ENCODE measurements at places on chromosomes 4 and X.
A peak's percentile ranks its signal among the peaks of the same experiment; 100 is the strongest.

DNA sequence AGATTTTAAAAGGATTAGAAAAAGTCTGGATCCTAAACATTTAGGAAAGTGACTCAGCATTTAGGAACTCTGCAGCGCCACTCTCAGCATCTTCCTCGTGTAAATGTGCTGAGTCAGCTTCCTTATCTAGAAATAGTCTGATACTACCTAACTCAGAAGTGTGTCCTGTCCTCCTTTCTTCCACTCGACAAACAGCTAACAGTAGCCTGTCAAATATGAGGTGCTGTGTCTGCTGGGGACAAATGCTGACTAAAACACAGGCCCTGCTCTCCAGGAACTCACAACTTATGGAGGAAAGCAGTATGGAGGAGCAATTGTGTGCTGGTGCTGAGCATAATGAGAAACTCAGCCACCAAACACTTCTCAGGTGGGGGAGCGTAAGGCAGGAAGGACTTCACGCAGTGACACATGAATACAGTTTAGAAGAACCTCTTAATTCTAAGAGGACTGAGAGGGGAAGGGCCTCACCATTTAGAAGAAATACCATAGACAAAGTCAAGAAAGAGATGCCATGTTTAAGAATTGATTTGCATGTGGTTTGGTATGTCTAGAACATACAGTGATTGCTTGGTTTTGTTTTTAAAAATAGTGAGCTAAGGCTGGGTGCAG is 125.3 kb downstream of the SOWAHB start:
- DNase-seq = peak; percentile 66

DNA sequence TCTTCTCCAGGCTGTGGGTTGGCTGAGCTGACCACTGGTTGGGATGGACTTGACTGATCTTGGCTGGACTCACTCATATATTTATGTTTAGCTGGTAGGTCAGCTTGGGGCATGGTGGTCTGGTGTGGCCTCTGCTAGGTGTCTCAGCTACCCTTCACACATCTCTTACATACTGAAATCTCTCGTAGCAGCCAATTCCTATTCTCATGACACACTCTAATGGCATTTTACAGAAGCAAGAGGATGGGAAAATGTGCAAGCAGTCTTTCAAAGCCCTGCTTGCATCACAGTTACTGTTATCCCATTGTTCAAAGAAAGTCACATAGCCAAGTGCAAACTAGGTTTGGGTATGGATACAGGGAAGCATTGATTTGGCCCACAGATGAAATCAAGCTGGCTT is 55.5 kb upstream of the PCDH18 start:
- no peak for DNase-seq

DNA sequence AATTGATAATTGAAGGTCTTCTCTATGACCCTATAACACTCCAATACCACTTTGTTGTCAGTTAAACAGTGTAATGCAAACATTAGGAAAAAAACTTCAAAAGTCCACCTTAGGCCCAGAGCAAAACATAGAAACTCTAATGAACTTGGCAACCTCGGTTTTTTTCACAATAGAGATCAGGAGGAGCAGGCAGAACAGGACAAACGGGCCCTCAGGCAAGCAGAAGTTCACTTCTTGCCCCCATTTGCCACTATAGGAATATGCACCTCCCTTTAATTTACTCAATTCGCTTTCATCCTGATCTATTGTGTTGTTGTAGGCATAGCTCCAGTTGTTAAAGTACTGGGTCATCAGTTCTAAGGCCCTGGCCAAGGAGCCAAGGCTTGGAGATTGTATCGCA is 18.2 kb downstream of the ACOX3 start:
- DNase-seq = no peak

GRCh38 chrX:149504226-149504914 is 736 bp downstream of the IDS start:
- peak; percentile 9 for DNase-seq

DNA sequence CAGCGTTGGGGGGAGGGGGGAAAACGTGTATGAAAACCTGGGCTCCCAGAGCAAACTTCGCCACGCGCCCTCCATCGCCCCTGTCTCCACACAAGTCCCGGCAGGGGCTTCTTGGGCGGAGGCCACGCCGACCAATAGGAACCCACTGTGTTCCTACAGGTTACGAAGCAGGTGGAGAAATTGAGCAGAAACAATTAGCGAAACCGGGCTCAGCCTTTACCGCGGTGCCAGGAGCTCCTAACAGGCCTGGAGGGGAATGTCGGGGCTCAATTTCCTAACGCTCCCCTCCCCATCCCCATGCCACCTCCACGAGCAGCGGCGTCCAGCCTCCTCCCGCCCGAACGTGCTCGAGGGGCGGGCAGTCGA is 589 bp upstream of the KIT start:
- DNase-seq = no peak

GRCh38 chr4:77819404-77819842 is 255 bp upstream of the CNOT6L start:
- no peak for DNase-seq

GRCh38 chr4:110183058-110183457 is 15.4 kb downstream of the ELOVL6 start:
- DNase-seq = no peak

DNA sequence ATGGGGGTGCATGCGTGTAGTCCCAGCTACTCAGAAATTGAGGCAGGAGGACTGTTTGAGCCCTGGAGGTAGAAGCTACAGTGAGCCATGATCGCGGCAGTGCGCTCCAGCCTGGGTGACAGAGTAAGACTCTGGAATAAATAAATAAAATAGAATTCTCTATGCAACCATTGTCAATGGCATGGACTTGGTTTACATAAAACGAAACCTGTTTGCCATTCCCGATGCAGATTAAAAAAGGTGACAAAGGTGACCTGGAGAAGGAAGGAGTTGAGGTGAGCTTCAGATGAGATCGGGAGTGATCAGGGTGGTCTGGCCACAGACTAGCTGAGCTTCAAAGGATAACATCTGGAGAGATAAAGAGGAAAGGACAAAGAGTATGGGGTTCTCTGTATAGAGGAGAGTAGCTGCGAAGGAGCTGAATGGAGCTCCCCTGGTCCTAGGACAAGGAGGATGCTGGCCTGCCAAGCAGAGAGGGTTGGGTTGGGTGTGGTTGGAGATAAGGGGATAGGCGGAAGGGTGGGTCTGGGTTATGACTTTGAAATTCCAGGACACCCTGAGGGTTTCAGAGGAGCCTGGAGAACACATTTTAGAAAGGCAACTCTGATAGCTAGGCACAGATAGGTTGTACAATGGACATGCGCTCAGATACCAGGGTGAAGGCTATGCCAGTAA is 98.6 kb downstream of the RBM47 start:
- DNase-seq = no peak

GRCh38 chr4:30722359-30723200 is 2.4 kb downstream of the PCDH7 start:
- DNase-seq = no peak

DNA sequence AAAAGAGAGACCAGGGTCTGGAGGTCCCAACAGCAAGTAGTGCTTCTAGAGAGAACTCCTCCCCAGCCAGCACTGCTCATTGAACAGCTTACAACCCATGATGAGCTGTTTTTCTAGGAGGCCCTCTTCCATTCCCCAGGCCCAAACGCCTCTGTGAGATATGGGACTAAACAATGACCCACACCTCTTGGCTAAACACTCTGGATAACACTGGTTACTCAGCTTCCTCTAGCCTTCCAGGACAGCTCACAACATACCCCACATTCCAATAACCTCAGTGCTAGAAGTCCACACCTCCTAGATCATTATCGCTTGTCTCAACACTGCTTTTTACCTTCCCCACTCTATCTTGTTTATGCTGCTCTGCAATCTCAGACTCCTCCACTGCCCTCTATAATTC is 35.4 kb upstream of the PGRMC2 start:
- peak; percentile 57 for DNase-seq

GRCh38 chrX:31508338-31508737 is 436.5 kb upstream of the FTHL17 start:
- DNase-seq = no peak

DNA sequence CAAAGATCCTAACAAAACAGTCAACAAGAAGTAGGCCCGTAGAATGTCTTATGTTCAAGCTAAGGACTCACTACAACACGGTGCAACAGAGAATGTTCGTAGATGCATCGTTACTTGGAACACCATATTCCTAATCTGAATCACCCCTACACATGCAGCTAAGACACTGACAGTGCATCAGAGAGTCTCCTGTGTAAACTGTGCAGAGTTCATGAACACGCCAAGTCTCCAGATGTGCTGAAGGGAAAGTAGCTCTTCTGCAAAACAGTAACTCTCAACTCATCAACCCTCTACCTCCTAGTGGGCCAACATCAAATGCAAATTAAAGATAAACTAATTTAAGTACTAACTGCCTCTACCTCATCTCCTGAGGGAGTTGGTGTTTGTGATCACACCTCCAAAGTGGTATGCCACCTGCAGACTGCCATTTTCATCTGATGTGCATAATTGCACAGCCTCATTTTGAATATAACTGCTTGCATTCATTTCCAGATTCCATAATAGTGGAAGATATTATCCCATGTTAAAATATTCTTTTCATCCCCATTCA is 73.5 kb downstream of the MOSPD2 start:
- no peak for DNase-seq

GRCh38 chr4:37445023-37445422 is 200.5 kb downstream of the NWD2 start:
- DNase-seq = no peak

DNA sequence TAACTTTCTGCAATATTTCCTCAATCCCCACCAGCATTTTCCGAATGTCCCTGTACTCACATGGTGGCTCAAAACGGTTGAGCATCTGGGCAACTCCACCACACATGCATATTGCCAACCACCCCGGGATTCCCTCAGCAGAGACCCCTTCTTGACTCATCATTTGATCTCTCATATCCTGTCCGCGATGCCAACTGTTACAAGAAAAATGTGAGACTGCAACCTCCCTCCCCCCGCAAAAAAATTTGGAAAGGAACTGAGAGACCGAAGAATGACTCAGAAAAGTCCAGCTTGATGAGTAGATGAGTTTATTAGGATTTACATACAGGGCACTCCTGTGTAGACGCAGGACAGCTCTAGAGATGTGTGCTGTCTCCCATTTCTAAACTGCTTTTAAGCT is 561.4 kb downstream of the ZIC3 start:
- DNase-seq = peak; percentile 5

- no peak for DNase-seq
These were observed 334.0 kb upstream of the NDST3 start for GRCh38 chr4:117700111-117700892.

DNA sequence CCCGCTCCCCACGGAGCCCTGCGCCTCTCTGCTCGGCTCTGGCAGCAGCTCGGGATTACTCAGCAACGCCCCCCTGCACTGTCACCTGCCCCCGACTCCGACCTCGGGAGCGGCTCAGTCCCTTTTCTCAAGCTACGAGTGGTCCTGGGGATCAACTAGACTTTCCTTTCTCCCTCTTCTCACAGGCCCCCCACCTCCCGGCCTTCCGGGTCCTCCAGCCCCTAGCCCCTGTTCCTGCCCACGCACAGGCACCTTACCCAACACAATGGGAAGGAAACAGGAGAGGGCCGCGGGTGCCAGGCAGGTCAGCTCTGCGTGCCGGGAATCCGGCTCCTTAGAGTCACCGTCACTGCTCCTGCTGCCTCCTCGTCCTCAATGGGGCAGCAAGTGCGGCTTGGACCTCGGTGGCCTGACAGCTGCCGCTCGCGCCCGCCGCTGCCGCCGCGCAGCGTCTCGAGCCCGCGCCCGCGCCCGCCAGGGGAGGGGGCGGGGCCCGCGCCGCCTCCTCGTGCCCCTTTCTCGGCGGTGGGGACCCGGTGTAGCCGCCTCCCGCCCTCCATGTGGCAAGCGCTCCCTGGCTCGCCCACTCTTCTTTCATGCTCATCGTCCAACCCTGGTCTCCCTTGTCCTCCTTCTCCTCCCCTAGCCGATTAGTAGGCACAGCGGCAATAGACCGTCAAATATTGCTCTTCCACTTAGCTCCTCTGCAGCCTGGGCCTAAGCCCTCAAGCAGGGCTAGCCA is at the start of gene RAB9B:
Gene RAB9B, minus strand, starts transcription at position 455 of the 742 bp plus-strand sequence. CDS start 6,473 bp downstream, outside the sequence.
- peak; percentile 35 for DNase-seq

GRCh38 chrX:21870494-21870893 is 14.7 kb downstream of the YY2 start:
- DNase-seq = no peak

- DNase-seq = peak; percentile 41
These were observed 56.8 kb upstream of the PRDX4 start for GRCh38 chrX:23610495-23610894.

DNA sequence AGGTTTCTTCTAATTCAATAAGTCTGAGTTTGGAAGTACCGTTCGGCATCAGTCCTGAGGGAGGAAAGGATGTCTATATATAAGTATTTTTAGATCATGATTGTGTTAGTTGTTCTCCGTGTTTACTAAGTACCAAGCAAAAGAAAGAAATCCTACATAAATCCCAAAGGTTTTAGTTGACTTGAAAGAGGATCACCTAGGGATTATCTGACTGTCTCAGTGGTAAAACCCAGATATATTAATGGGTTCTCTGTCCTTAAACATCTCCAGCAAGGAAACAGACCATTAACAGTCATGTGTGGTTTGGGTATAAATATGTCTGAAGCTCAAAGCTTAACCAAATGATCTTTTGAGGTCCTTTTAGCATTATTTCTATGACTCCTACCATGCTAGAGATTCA is 207.1 kb upstream of the RASGEF1B start:
- no peak for DNase-seq

GRCh38 chr4:167233685-167234315 is 494 bp downstream of the SPOCK3 start:
- DNase-seq = peak; percentile 4

GRCh38 chrX:99901091-99901490 is 509.0 kb downstream of the PCDH19 start:
- no peak for DNase-seq
